Smooth muscle cell of bladder (primary cell): ENCODE measurements at places on chromosomes 2 and 18. TPM values are rescaled to one million over a fixed set of nuclear protein-coding genes. Genes with fewer than 3 reads are reported as not detected.

Gene LYG2
- total RNA-seq, result not detected in 2 replicates

Gene ATL2
- 40.7 and 47.5 TPM in 2 replicates for total RNA-seq

Gene GAL3ST2
- total RNA-seq, result 0.18 TPM in 1 of 2 replicates, not detected in the other

Gene RAX
- total RNA-seq, result not detected in 2 replicates

Gene TET3
- 2.1 and 3.1 TPM in 2 replicates for total RNA-seq

Gene CCDC178
- 0.14 and 0.28 TPM in 2 replicates for total RNA-seq

Gene CENPA
- 1.00 and 1.5 TPM in 2 replicates for total RNA-seq

Gene EPC2
- total RNA-seq, result 17.7 and 18.2 TPM in 2 replicates

Gene COL4A3
- under 0.01 and 0.18 TPM in 2 replicates for total RNA-seq

Gene IL1RL2
- total RNA-seq, result 0.85 and 1.5 TPM in 2 replicates

Gene LBX2
- 1.3 and 2.9 TPM in 2 replicates for total RNA-seq

Gene SESTD1
- 14.8 and 22.3 TPM in 2 replicates for total RNA-seq

Gene PARD6G
- 1.4 and 2.8 TPM in 2 replicates for total RNA-seq

Gene THAP4
- total RNA-seq, result 43.8 and 48.3 TPM in 2 replicates

Gene SLC19A3
- total RNA-seq, result 1.0 and 2.1 TPM in 2 replicates

Gene ZNF516
- total RNA-seq, result 20.8 and 22.9 TPM in 2 replicates

Gene RNF125
- 0.28 TPM in 2 replicates for total RNA-seq

Gene GRP
- not detected in 2 replicates for total RNA-seq

Gene MYCN
- total RNA-seq, result not detected in 2 replicates

Gene ALPI
- total RNA-seq, result not detected in 2 replicates

Gene CNDP1
- total RNA-seq, result not detected in 2 replicates

Gene ARL4C
- 7.8 and 17.5 TPM in 2 replicates for total RNA-seq

Gene SKA1
- total RNA-seq, result 6.6 and 8.1 TPM in 2 replicates

Gene GRB14
- total RNA-seq, result 0.71 and 1.5 TPM in 2 replicates

Gene PEX13
- 25.2 and 25.7 TPM in 2 replicates for total RNA-seq

Gene CCDC68
- 6.9 and 27.0 TPM in 2 replicates for total RNA-seq

Gene TPRKB
- total RNA-seq, result 16.8 and 22.2 TPM in 2 replicates

Gene CCDC141
- total RNA-seq, result under 0.01 TPM in 1 of 2 replicates, not detected in the other

Gene PCARE
- total RNA-seq, result under 0.01 TPM in 1 of 2 replicates, not detected in the other

Gene MC5R
- not detected in 2 replicates for total RNA-seq

Gene IL1R1
- total RNA-seq, result 109 and 193 TPM in 2 replicates

Gene PTH2R
- total RNA-seq, result under 0.01 TPM in 1 of 2 replicates, not detected in the other

Gene SPATA3
- not detected in 2 replicates for total RNA-seq
